ENCODE measurements at places on chromosomes 2 and 18.
A peak's percentile ranks its signal among the peaks of the same experiment; 100 is the strongest.

GRCh38 chr18:45566025-45566740, 49.1 kb upstream of the SLC14A2 start:
- peak; percentile 87 for DNase-seq

DNA sequence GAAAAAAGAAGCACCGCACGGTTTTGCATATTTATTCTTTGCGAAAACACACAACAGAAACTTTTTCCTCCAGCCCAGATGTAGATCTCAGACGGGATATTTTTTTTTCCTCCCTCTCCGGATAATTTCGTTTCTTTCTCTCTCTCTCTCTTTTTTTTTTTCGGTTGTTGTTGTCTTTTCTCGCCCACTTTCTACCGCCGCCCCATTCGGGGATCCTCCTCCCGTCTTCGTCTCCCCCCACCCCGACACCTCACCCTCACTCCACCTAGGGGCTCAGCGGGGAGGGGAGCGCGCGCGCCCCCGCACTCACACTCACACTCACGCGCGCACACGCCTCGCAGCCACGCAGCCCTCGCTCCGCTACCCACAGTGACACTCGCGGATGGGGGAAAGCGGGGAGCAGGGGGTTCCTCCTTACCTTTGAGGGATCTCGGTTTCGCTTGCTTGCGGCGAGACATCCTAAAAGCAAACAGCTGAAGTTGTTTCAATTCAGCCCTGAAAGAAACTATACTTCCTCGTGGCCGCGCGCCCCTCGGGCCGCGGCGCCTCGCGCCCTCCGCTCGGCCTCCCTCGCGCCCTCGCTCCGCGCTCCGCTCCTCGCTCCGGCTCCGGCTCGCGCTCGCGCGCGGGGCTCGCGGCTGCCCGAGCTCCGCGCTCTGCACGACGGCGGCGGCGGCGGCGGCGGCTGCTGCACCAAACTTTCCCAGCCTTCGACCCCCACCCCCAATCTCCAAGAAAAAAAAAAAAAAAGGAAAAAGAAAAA, 1.3 kb downstream of the ZNF521 start:
- peak; percentile 10 for DNase-seq

DNA sequence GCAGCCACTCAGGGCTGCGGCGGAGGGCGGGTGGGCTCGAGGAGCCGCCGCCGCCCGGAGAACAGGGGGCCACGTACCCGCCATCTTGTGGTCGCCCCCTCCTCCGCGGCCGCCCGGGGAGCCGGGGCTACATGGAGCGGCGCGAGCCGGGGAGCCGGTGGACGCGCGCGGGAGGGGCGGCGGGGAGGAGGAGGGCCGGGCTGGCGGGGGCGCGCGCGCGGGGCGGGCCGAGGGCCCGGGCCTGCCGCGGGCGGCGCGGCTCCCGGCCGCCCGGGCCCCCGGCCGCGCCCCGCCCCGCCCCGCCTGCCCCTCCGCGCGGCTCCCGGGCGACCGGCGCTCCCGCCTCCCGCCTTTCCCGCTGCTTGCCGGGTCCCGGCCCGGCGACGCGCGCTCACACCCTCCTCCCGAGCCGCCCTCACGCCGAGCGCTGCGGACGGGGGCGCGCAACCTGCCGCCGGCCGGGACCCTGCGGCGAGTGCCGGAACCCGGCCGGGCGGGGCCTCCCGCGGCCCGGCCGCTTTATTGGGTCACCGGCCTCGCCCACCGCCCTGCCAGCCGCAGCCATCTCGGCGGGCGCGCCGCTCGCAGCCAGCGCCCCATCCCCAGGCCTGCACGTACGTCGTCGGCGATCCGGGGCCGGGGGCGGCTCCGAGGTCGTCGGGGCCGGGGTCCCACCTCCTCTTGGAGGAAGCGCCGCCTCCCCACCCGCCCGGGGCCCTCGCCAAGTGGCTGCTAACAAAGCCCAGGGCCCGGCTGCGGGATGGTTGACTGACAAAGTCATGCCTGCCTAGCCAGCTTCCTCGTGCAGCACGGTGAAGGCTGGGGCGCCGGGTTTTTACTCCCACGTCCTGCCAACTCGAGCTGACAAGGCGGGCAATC, at the start of gene PPP4R1:
Gene PPP4R1 (minus strand): TSS at position 159 of the 879 bp plus-strand sequence. CDS start 75 bp downstream, at position 84.
- DNase-seq, result peak; percentile 49

DNA sequence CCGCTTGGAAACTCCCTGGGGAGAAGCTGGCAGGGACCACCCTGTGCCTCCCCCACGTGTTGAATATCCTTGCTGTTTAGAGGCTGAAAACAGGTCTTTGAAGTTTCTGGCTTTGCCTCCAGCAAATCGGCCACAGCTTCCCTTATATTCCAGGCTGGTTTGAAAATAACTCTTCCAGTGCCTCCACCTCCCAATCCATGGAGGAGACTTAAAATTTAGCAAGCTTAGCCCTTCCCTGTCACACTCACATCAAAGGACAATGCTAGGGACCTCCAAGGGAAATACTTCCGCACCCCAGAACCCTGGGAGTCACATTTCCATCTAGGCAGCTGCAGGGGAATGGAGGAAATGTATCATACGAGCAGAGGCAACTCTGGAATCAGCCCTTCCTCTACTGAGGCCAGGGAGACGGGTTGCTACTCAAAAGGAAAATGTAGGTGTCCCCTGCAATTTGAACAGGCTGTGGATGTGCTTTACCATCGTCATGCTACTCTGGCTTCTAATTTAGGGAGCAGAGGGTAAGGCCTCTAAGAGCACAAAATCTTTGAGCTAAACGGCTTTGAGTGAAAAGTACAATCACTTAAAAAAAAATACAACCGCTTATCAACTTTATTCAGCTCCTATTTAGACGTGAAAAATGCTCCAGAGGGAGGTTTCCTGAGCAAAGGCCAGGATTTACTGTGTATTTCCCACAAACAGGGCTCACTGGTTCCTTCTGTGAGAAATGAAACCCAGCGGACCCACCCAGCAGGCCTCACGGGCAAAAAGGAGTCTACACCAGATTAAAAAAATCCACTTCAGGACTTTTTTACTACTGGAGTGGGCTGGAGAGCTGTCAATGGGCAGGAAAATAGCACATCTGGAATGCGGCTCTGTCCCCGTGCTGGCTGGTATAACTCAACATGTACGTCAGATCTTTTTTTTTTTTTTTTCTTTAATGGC, 49.4 kb upstream of the PKDCC start:
- DNase-seq, result no peak

GRCh38 chr18:36446059-36446458, 148.5 kb downstream of the FHOD3 start:
- DNase-seq, result no peak

GRCh38 chr2:31324016-31324633, 90.2 kb downstream of the EHD3 start:
- DNase-seq, result no peak

DNA sequence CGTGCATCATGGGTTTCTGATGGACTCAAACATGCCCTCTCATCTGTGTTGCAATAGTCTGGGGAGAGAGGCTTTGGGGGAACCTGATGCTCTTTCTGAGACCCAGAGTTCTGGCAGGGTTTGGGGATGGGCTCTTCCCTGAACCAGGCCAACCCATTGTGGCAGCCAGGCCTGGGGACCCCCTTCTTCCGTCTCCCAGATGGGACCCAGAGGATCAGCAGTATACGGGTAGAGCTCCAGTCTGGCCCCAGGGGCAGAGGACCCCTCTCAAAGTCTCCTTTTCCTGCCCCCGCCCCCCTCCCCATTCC, 333.7 kb downstream of the DYSF start:
- no peak for DNase-seq

GRCh38 chr18:32056613-32057358, 34.9 kb upstream of the RNF138 start:
- no peak for DNase-seq

DNA sequence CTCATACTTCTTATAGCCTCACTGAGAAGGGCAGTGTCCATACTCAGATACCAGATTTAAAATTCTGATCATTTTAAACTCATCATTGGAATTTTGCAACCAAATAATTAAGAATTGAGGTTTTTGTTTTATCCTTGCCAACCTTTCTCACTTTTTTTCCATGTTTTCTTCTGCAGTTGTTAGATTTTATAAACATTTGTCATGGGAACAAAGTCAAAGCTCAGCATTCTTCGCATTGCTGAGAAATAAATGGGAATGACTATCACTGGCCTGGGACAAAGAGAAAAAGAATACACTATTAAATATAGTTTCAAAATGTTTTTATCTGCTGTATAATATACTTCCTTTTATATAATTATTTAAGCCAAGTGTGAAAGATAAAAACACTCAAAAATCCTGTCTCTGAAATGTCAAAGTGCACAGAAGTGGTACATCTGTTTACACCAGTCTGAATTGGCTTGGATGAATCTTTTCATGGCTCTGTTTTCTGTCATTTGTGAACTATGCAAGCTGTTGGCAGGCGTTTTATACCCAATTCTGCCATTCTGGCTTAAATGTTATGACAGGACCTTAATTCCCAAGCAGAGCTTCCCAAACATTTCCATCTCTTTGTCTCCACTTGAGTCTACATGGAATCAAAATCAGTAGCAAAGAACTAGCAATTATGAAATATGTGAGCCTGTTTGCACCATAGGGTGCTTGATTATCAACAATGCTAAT, 249.3 kb upstream of the SYT4 start:
- DNase-seq, result no peak

- no peak for DNase-seq
These were observed 100.6 kb downstream of the HDAC4 start for GRCh38 chr2:239300242-239300641.

- DNase-seq, result peak; percentile 17
These were observed 283.6 kb upstream of the TRIB2 start for GRCh38 chr2:12432985-12433625.

- DNase-seq, result peak; percentile 52
These were observed 1193.4 kb downstream of the DSC3 start for GRCh38 chr18:29849144-29849543.

DNA sequence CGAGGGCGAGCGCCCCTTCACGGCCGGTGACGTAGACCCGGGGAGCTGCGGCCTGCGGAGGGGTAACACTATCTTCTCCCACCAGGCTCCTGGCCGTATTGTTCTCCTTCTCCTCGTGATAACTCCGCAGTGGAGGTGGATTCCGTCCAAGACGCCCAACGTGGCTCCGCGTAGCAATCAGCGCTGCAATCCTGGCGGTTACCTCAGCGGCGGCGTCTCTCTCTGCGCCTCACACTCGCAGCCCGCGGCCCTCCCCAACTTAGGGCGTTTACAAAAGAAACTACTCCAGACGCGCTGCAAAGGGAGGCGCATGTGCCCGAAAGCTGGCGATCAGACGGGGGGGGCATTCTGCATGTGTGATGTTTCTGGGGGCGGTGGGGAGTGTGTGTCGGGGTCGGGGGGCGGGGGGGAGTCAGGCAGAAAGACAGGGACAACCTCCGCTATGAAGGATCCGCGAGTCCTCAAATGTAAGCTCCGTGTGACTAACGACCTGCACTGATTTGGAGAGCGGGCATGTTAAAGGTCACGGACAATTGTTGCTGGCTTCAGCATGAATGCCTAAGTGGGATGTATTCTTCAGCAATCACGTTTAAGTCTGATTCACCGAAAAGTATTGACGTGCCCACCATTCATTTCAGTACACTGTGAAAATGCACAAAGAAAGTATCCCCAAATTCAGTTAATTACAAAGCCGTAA, 1.3 kb upstream of the ZNF516 start:
- peak; percentile 52 for DNase-seq

- DNase-seq, result no peak
These were observed 6.2 kb downstream of the ANKRD23 start for GRCh38 chr2:96837575-96837974.

DNA sequence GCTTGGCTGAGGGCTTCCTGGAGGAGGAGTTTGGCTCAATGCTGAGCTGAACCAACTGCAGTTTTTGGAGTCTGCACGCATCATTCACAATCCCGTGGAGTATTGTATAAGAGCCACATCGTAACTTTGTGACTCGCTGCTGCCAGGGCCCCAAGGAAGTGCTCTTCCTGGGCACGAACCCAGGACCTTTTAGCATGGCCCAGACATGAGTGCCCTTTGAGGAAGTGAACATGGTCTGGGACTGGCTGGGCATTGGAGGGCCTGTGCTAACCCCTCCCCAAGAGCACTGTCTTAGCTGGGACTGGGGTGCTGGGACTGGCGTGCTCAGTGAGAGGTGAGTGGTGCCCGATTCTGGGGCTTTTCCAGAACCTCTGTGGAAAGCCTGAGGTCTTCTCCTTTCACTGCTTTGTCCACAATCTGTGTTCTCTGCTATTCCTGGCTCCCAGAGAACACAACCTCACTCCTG, 88.6 kb downstream of the LIPG start:
- DNase-seq, result no peak

GRCh38 chr2:137747509-137747908, 216.8 kb upstream of the HNMT start:
- no peak for DNase-seq

GRCh38 chr18:42745931-42746330, 369.6 kb downstream of the RIT2 start:
- DNase-seq, result no peak

DNA sequence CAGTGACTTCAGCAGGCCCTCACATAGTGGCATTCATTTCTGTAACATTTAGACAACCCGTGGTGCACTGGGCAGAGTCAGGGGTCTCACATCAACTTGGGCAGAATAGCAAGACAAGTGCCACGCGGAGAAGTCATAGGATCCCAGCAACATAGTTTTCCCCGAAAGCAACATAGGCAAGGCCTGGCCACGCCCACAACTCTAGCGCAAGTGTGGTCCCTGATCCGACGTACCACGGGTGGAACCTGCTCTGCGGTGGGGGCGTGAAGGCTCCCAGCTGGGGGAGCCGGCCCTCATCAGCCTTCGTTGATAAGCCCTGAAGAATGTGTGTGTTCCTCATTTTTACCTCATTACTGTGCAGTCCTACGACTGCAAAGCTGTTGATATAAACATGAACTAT, 261.2 kb downstream of the EIPR1 start:
- no peak for DNase-seq

DNA sequence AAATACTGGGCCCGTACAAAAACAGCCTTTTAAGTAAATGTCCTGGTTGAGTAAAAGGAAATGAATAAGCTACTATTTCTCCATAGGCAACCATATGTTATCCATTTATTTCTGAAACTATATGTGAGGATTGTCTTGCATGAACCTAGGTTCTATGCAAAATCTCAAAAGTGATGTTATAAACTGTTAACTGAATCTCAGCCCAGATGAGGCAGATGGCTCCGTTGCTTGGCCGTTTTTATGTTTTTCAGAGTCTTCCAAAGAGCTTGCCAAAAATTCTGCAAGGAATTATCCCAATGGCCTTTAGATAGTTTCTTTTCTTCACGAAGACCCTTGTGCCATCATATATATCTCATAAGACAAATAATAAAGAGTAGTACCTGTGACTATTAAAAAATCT, 1669.5 kb upstream of the DDX18 start:
- DNase-seq, result no peak

GRCh38 chr2:241620419-241620769, 16.6 kb downstream of the THAP4 start:
- DNase-seq, result no peak

- DNase-seq, result no peak
These were observed 4.9 kb downstream of the DLGAP1 start for GRCh38 chr18:4450065-4450658.

GRCh38 chr18:76441668-76442412, 53.2 kb downstream of the ZNF516 start:
- no peak for DNase-seq

DNA sequence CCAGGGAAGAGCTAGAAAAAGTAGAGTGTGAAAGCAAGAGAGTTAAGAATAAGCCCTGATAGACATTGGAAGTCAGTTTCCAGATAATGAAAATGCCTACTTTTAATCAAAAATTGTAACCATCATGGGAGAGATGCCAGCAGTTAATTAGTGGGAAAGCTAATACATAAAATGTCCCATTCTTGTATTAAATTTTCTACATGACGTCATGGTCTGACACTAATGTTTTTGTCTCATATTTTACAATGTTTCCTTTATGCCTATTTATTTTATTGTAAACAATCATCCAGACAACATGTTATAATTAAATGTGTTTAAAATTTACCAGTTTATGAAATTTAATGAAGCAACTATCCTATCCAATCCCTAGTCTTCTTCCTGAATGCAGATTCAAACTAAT, 26.3 kb upstream of the CCDC178 start:
- no peak for DNase-seq

GRCh38 chr2:165698444-165698884, 95.6 kb downstream of the GALNT3 start:
- DNase-seq, result peak; percentile 6

All from HFFc6 (cell line).